Activated CD4-positive, alpha-beta memory T cell treated with anti-CD3 and anti-CD28 coated beads for 36 hours (primary cell): ENCODE measurements at places on chromosomes 12 and 14. TPM values are rescaled to one million over a fixed set of nuclear protein-coding genes. Genes with fewer than 3 reads are reported as not detected.

- no peak for DNase-seq
- H3K27me3 ChIP-seq: peaks cover 3% of the 10 kb centered on the region
- H3K36me3 ChIP-seq: peaks cover 2% of the 10 kb centered on the region
- H3K4me3 ChIP-seq: no peak overlapping the region
Measured at GRCh38 chr12:9902539-9903228, 21.4 kb downstream of the KLRF2 start.

DNA sequence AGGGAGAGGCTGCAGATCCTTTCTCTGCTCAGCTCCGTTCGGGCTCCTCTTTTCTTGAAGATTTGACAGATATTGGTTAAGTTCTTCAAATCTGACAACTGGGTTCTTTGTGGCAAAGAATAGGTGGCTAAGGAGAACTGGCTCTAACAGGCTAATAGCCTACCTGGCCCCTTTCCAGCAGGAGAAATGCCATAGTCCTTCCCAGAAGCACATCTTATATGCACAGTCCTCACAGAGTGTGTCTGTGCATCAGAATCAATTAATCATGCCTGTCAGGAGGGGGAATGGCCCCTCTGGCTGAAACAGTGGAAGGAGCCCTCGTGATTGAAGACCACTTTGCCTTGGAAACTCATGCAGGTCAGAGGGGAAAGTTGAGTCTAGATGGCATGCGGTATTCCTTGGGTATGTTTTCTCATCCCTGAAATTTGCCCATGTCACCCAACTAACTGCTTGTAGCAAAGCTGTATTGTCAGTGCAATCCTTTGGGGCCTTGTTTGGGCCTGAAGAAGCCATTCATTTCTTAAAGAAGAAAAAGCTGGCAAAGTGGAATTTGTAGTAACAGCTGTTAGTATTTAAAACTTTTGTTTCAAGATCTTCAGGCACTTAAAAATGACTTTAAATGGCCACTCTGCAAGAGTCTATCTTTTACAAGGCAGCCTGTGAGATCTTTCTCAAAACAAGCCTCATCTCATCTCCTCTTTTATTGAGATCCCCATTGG lies 251.5 kb downstream of the ZFP36L1 start:
- no peaks in the 10 kb centered on the region for H3K27me3 ChIP-seq
- DNase-seq: no peak
- H3K36me3 ChIP-seq: no peaks in the 10 kb centered on the region

The KLHL42 gene
- 8.2 TPM for total RNA-seq

The RFLNA gene
- not detected for total RNA-seq
